ENCODE measurements at places on chromosomes 5 and 9. TPM values are rescaled to one million over a fixed set of nuclear protein-coding genes. Genes with fewer than 3 reads are reported as not detected.
A peak's percentile ranks its signal among the peaks of the same experiment; 100 is the strongest.

Gene GABRB2
- total RNA-seq = not detected

Gene OR1J2
- total RNA-seq = not detected

Gene PCDHGB7
- total RNA-seq = 0.11 TPM

Gene CDO1
- 0.16 TPM for total RNA-seq

Gene TRIM36
- total RNA-seq = 0.15 TPM

Gene SPINK4
- not detected for total RNA-seq

Gene F2RL2
- total RNA-seq = 0.15 TPM

Gene FRRS1L
- not detected for total RNA-seq

Gene PCDHGA7
- total RNA-seq = not detected

Gene FOXI1
- not detected for total RNA-seq

Gene UGT3A2
- total RNA-seq = not detected

Gene NR5A1
- not detected for total RNA-seq

Gene C9orf43
- 0.84 TPM for total RNA-seq

Gene OR1Q1
- total RNA-seq = not detected

Gene DOCK2
- 155 TPM for total RNA-seq

Gene QRFP
- not detected for total RNA-seq

- H3K27ac ChIP-seq = no peak overlapping the region
- H3K36me3 ChIP-seq = no peaks in the 10 kb centered on the region
- H3K4me1 ChIP-seq = no peaks in the 10 kb centered on the region
- no peak for DNase-seq
Observed at GRCh38 chr9:106994463-106994862, 131.5 kb downstream of the ZNF462 start.

- H3K36me3 ChIP-seq = no peaks in the 10 kb centered on the region
- no peaks in the 10 kb centered on the region for H3K27me3 ChIP-seq
- no peaks in the 10 kb centered on the region for H3K4me1 ChIP-seq
- no peak for DNase-seq
- no peak overlapping the region for H3K27ac ChIP-seq
Observed at GRCh38 chr9:26502311-26502710, 390.3 kb downstream of the CAAP1 start.

GRCh38 chr9:6045364-6045763 is 29.9 kb upstream of the RANBP6 start:
- no peaks in the 10 kb centered on the region for H3K27me3 ChIP-seq
- no peaks in the 10 kb centered on the region for H3K4me1 ChIP-seq
- DNase-seq = no peak
- no peaks in the 10 kb centered on the region for H3K36me3 ChIP-seq
- no peak overlapping the region for H3K27ac ChIP-seq

- H3K27ac ChIP-seq = no peak overlapping the region
- no peak for DNase-seq
- H3K4me1 ChIP-seq = peaks cover 8% of the 10 kb centered on the region
- no peak overlapping the region for H3K4me3 ChIP-seq
- H3K27me3 ChIP-seq = no peaks in the 10 kb centered on the region
Observed at GRCh38 chr5:32507738-32508434, 63.3 kb upstream of the ZFR start.

DNA sequence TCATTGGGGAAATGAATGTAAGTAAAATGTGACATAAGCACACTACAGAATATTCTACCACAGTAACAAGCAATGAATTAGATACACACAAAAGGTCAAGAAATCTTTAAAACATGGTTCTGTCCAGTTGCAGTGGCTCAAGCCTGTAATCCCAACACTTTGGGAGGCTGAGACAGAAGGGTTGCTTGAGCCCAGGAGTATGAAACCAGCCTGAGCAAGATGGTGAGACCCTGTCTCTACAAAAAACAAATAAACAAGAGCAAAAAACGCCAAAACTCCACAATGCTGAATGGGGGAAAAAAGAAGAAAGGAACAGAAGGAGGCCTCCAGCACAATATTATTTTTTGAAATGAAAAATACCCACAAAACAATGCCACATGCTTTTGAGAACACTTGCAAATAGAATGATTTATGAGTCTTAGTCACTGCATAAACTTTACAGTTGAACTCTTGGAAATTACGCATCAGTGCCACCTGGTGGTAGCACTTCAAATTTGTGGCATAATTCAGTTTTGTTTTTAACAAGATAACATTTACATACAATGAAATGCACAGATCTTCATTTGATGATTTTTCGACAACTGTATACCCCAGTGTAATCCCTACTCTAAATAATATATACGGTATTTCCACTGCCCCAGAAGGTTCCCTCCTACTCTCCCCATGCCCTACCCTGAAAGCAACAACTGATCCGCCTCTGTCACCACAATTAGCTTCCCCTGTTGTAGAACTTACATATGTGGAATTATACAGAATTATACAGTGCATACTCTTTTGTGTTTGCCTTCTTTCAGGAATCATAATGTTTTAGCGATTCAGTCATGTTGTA is 14.4 kb upstream of the SPINK4 start:
- DNase-seq = peak; percentile 55
- H3K27me3 ChIP-seq = no peaks in the 10 kb centered on the region
- H3K36me3 ChIP-seq = no peaks in the 10 kb centered on the region
- H3K4me1 ChIP-seq = no peaks in the 10 kb centered on the region

GRCh38 chr5:16554110-16554509 is 62.7 kb downstream of the RETREG1 start:
- no peak overlapping the region for H3K27ac ChIP-seq
- H3K4me1 ChIP-seq = no peaks in the 10 kb centered on the region
- no peaks in the 10 kb centered on the region for H3K36me3 ChIP-seq
- no peaks in the 10 kb centered on the region for H3K27me3 ChIP-seq

DNA sequence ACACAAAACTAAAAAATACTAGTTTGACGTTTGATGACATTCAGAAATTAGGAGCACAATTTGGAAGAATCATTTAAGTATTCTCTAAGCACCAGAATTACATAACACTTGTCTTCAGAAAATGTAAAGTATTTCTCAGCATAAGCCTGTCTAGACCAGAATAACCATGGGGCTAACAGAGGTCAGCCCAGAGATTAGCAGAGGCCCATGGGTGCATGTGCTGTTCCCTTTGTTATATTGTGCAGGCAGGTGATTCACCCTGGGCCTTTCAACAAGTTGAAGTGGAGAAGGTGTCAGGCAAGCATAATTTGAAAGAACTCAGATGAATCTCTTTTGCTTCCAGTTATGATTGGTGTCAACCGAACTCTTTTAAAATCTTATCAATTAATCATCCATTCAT is 227.9 kb downstream of the LURAP1L start:
- H3K27me3 ChIP-seq = no peaks in the 10 kb centered on the region
- DNase-seq = no peak
- H3K4me3 ChIP-seq = no peak overlapping the region
- no peaks in the 10 kb centered on the region for H3K4me1 ChIP-seq
- H3K36me3 ChIP-seq = no peaks in the 10 kb centered on the region

DNA sequence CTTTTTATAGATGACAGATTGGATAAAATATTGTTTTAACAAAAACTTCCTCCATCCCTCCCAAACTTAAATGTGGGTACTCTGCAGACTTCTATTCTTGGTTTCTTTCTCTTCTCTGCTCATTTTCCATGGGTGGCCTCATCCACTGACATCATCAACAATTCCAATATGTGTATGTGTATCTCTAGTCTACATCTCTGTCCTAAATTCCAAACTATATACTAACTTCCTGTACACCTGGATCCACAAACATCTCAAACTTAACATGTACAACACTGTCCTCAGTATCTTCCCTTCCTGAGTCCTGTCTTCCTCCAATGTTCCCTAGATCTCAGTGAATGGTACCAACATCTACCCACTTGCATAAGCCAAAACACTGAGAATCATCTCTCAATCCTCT is 28.5 kb upstream of the CDK5RAP2 start:
- no peak overlapping the region for H3K27ac ChIP-seq
- H3K27me3 ChIP-seq = no peaks in the 10 kb centered on the region
- no peaks in the 10 kb centered on the region for H3K36me3 ChIP-seq

DNA sequence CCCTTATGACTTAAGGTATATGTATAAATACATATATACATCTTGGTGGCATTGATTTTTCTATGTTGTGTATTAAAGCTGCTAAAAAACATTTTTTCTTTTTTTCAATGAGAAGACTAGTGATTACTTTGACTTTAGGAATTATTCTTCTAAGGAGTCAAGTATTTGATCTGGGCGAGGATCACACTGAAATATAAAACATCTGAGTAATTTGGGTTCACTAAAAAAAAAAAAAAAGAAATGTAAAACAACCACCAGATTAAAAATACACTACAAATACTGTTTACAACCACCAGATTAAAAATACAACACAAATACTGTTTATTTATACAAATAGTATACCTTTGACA is 9.0 kb downstream of the UBAP1 start:
- H3K27me3 ChIP-seq = no peaks in the 10 kb centered on the region
- H3K4me3 ChIP-seq = no peak overlapping the region
- no peak overlapping the region for H3K27ac ChIP-seq

DNA sequence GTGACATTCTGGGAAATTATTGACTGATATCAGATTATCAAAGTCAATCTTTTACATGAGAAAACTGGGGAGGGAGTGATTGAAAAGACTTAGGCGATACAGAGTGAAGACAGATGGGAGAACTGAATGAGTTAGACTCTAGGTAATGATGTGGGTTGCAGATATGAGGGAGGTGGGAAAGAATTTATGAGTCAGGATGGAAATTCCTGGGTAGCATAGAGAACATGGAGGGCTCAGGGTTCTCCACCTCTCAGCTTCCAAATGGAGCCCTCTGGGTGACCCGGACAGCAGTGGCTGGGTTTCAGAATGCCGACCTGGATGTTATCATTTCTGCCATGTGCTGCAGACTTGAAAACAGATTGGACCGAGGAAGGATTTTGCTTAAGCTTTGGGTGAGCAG is 75.4 kb upstream of the SHB start:
- no peaks in the 10 kb centered on the region for H3K27me3 ChIP-seq
- H3K27ac ChIP-seq = no peak overlapping the region
- DNase-seq = no peak
- no peaks in the 10 kb centered on the region for H3K36me3 ChIP-seq

DNA sequence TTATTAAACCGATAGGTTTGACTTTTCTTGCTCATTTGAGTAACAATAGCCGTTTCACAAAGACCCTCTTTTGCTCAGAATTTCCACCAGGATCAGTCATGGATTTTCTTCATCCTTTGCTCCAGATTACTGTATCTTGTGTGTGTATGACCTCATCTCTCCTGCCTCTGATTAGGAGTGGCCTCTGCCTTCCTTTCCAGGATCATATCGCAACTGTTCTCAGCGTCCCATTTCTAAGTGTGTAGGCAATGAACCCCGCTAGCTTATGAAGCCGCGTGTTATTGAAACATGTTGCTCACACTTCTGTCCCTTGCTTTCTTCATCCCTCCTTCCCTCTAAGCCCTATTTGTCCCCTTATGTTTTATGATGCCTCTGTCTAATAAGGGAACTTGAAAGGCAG is 169.8 kb upstream of the RPS23 start:
- no peaks in the 10 kb centered on the region for H3K36me3 ChIP-seq
- no peak for DNase-seq
- H3K4me3 ChIP-seq = no peak overlapping the region
- H3K27ac ChIP-seq = no peak overlapping the region

- H3K4me3 ChIP-seq = no peak overlapping the region
- H3K27me3 ChIP-seq = no peaks in the 10 kb centered on the region
- H3K27ac ChIP-seq = no peak overlapping the region
- no peak for DNase-seq
- no peaks in the 10 kb centered on the region for H3K36me3 ChIP-seq
- H3K4me1 ChIP-seq = no peaks in the 10 kb centered on the region
Observed at GRCh38 chr9:86867804-86868313, 79.4 kb downstream of the GAS1 start.

DNA sequence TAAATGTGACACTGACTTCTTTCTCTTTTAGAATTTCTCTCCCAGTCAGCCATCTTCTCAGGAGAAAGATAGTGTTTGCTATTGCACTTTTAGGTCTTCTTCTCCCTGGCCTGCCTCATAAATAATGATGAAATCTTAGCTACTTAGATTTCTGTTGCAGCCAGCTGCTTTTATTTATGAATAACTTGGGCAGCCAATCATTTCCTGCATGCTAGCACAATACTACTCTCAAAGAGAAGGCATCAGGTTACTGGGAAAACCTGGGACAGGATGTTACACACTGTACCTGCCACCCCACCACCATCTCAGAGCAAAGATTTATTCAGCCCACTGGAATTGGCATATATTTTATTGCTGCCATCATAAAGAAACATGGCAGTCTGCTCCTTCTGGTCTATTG is 266.6 kb downstream of the PRELID2 start:
- H3K27ac ChIP-seq = no peak overlapping the region
- no peaks in the 10 kb centered on the region for H3K36me3 ChIP-seq
- no peak for DNase-seq
- no peaks in the 10 kb centered on the region for H3K4me1 ChIP-seq
- no peak overlapping the region for H3K4me3 ChIP-seq
- no peaks in the 10 kb centered on the region for H3K27me3 ChIP-seq

- no peaks in the 10 kb centered on the region for H3K27me3 ChIP-seq
- H3K27ac ChIP-seq = no peak overlapping the region
Observed at GRCh38 chr5:159805021-159805420, 111.3 kb upstream of the ADRA1B start.

DNA sequence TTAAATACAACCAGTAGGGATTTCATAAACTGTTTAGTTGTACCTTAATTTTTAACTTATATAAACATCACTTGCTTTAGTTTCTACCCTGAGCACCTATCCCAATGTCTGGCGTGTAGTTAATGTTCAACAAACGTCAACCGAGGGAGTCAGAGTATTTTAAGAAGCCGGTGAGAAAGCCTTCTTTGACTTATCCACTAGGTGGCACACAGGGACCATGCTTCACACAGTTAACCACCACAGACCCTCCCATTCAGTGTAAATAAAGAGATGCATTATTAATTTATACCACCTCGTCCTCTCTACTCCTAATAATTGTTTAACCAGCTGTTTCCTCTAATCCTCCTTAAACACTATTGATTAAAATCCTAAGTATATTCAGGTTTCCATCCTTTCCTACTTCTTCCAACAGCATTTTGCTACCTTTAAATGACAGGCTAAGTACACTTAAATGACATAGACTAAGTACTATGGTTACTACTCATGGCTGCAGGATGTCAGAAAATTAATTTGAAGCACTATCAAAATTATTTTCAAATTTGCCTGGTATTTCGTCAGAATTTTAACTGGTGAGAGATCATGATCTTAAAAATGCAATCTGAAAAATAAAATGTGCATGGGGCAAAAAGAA is 2.3 kb downstream of the HAPLN1 start:
- peaks cover 11% of the 10 kb centered on the region for H3K27me3 ChIP-seq
- H3K36me3 ChIP-seq = no peaks in the 10 kb centered on the region
- no peak overlapping the region for H3K4me3 ChIP-seq

- peaks cover 40% of the 10 kb centered on the region for H3K27me3 ChIP-seq
- DNase-seq = no peak
- peak overlapping the region; percentile 19 for H3K4me3 ChIP-seq
- H3K4me1 ChIP-seq = peaks cover 21% of the 10 kb centered on the region
- no peaks in the 10 kb centered on the region for H3K36me3 ChIP-seq
Observed at GRCh38 chr9:137300567-137301080, 1.4 kb downstream of the NRARP start.

- H3K27me3 ChIP-seq = no peaks in the 10 kb centered on the region
- H3K27ac ChIP-seq = no peak overlapping the region
- no peak for DNase-seq
- no peaks in the 10 kb centered on the region for H3K4me1 ChIP-seq
Observed at GRCh38 chr5:82601077-82601476, 322.9 kb upstream of the RPS23 start.

GRCh38 chr5:39569857-39570256 is 145.1 kb upstream of the DAB2 start:
- no peaks in the 10 kb centered on the region for H3K36me3 ChIP-seq
- H3K27me3 ChIP-seq = no peaks in the 10 kb centered on the region
- no peak overlapping the region for H3K4me3 ChIP-seq
- no peaks in the 10 kb centered on the region for H3K4me1 ChIP-seq
- DNase-seq = no peak
- no peak overlapping the region for H3K27ac ChIP-seq

GRCh38 chr9:77563174-77563573 is 84.9 kb downstream of the GNA14 start:
- H3K4me1 ChIP-seq = no peaks in the 10 kb centered on the region
- no peak overlapping the region for H3K4me3 ChIP-seq
- H3K36me3 ChIP-seq = no peaks in the 10 kb centered on the region
- no peak for DNase-seq
